ENCODE measurements at places on chromosomes 12 and 14.

GRCh38 chr14:75685910-75686309 is 24.9 kb downstream of the TTLL5 start:
- DNase-seq, result no peak

- DNase-seq, result no peak
Measured at GRCh38 chr14:60705100-60705499, 19.1 kb downstream of the SIX4 start.

- peak; percentile 95 for DNase-seq
Measured at GRCh38 chr12:6827437-6827911, 733 bp upstream of the P3H3 start.

DNA sequence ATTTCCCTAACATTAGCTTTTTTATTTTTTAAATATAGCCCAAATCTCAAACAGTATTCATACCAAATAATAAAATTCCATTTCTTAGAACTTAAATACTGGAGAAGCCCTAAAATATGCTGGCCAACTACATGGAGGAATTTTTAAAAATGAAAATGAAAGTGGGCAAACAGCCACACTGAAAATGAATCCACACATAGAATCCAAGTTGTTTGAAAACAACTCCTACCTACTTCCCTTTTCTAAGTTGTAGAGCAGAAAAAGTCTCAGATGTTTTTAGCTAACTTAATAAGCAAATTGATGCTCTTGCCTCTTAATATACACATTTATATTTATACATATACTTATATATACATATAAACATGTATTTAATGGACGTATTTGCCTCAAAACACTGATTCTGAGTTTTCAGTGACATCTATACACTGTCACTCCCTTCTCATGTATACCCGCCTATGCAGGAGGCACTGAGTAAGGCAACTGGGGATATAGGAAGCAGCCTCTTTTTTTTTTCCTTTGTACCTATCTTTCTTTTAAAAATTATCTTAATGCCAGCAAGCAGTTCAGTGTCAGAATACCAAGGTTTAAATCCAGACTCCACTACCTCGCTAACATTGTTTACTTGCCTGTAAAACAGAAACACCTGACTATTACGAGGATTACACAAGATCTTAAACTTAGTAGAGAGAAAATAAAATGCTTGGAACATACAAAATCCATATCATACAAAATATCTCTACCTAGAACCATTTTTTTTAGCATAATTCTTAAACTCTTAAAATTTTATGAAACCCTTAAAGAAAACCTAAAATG is 13.3 kb downstream of the DICER1 start:
- DNase-seq, result no peak

DNA sequence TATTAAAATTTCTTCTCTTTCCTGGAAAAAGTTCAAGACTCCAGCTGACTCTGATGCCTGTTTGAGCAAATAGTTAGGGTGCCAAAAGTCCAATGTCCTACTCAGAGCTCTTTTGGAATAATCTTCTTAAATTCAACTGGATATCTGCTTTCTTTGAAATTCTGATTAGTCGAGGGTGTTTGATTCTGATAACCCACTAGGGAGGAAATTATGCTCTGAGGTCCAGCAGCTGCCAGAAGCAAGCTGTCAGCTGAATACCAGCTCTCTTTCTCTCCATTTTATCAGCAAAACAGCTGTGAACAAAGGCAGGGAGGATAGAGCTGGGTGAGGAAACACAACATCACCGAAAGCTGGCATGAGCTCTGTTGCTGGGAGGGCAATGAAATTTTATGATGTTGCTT is 141.5 kb downstream of the CAND1 start:
- no peak for DNase-seq

GRCh38 chr14:93056840-93057585 is 58.7 kb downstream of the ITPK1 start:
- DNase-seq, result no peak

DNA sequence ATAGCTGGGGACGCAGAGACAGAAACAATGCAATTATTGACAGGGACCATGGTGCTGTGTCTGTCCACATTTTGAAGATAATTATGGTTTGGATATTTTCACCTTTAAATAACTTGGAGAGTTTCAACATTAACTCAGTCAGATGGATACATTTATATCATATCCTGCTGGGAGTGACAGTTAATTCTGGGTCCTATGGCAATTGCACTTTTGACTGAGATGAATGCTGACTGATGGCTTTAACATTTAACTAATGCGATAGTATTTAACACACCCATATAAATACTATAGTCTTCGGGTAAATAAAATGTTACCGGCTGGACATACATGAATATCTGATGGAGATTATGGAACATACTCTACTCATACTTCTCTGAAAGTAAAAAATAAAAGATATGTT is 118.3 kb downstream of the LRRK2 start:
- no peak for DNase-seq

DNA sequence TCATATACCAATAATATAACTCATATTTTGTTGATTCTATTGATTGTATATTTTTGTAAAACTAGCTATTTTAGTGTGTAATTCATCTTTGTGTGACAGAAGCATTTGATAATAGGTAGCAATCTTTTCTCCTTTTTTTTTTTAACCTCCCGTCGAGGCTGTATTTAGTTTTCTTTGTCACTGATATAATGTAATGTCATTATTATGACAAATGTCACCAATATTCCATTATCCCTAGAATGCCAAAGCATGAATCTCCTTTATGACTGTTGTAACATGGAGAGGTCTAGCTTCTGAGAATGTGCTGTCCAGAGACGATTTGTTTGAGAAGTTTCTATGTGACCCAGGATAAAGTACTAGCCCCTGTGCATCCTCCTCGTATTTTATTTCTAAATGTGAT is 639.0 kb upstream of the ATXN7L3B start:
- DNase-seq, result no peak

DNA sequence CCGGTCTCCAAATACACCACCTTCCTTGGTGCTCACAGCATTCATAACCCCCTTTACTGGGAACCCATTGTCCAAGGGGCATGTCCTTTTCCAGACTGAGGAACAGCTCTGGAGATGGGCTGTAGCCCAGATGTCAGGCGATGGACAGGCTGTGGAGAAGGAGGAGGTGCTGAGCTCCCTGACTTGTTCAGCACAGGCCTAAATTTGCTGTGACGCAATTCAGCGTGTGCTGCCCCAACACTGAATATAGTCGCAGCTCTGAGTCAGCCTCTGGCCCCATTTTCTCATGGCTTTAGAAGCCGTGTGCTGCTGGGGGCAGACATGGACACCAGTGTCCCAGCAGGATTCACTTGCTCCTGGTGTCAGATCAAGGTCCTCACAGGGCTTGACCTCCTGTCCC is 269.1 kb downstream of the EMP1 start:
- no peak for DNase-seq

GRCh38 chr12:132494294-132495164 is 4.6 kb downstream of the FBRSL1 start:
- DNase-seq, result no peak

All from vagina (tissue), 2 donors.